CD8-positive, alpha-beta memory T cell (primary cell): ENCODE measurements at places on chromosomes 12 and 14. TPM values are rescaled to one million over a fixed set of nuclear protein-coding genes. Genes with fewer than 3 reads are reported as not detected.

Gene CATSPERB
- 0.20 TPM for total RNA-seq

Gene CRIP1
- 468 TPM for total RNA-seq

Gene SYCP3
- total RNA-seq, result 0.22 TPM

Gene CMA1
- not detected for total RNA-seq

Gene INHBC
- total RNA-seq, result 0.11 TPM

Gene OR4E1
- not detected for total RNA-seq

Gene PZP
- not detected for total RNA-seq

Gene CD163L1
- 0.71 TPM for total RNA-seq

Gene TDG
- total RNA-seq, result 52.6 TPM

Gene TMPRSS12
- not detected for total RNA-seq

Gene NUMB
- total RNA-seq, result 38.5 TPM

Gene NOC4L
- 55.7 TPM for total RNA-seq

GRCh38 chr14:101040538-101041442, 137.3 kb upstream of the RTL1 start:
- H3K27me3 ChIP-seq, result no peaks in the 10 kb centered on the region
- no peaks in the 10 kb centered on the region for H3K36me3 ChIP-seq
- no peak overlapping the region for H3K4me3 ChIP-seq
- H3K27ac ChIP-seq, result no peak overlapping the region
- no peak for DNase-seq

DNA sequence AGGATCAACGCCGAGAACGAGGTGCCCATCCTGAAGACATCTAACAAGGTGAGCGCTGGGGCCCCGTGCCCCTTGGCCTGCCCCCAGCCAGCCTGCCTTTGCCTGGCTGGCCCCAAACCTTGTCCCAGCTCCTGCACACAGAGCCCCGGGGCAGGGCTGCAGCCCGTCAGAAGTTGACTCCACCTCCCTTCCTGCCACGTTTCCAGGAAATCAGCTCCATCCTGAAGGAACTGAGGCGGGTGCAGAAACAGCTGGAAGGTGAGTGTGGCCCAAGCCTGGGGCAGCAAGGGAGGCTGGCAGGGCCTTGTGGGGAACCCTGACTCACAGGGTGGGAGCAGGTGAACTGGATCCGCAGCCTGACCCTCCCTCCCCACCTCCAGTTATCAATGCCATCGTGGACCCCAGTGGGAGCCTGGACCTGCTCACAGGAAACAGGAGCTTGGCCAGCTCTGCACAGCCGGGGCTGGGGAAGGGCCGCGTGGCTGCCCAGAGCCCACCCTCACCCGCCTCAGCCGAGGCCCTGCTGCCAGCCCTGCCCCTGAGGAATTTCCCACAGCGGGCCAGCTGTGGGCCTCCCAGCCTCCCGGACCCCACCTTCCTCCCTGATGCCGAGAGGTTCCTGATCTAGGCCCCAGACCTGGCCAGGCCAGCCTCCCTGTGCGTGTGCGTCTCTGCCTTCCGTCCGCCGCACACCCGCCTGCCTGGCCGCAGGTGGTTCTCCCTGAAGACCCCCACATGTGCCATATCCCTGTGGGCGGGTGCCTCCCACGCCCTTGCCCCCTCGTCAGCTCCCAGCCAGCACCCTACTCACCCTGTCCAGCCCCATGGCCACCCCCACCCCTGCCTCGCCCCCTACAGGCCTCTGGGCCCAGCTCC, 29.5 kb downstream of the CEP170B start:
- no peak overlapping the region for H3K4me3 ChIP-seq
- no peaks in the 10 kb centered on the region for H3K4me1 ChIP-seq
- no peak for DNase-seq
- no peaks in the 10 kb centered on the region for H3K36me3 ChIP-seq

DNA sequence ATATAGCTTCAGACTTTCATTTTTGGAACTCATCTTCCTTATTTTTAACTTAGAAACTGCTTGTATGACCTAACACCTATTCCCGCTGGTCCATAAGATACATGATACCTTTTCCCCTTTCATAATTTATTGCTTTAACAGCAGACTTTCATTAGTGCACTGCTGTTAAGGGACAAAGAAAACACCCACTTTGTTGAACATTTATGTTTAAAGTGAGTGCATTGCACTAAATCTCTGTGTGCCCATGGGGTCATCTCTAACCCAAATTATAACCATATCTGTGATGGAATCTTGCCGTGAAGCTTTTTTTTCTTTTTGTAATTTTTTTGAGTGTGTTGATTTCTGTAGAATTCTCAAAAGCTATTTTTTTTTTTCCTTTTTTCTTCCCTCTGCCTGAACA, 261.8 kb downstream of the TMTC2 start:
- no peak for DNase-seq
- no peaks in the 10 kb centered on the region for H3K36me3 ChIP-seq
- H3K27ac ChIP-seq, result no peak overlapping the region
- H3K4me1 ChIP-seq, result no peaks in the 10 kb centered on the region
- H3K4me3 ChIP-seq, result no peak overlapping the region

DNA sequence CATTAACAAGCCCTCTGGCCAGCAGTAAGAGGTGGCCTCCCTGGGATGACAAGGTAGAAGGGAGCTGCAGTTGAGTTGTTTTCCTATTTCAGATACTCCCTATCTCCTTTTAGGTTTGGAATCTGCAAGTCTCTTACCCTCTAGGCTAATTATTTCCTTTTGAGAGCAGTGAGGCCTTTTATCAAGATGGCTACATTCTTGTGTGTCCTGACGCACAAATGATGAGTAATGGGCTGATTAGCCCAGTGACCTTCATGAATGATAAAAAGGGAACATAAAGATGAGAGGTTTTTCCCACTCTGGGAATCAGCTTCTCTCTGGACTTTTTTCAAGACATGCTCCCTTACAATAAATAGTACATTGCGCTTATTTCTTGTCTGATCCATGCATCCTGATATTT, 22.9 kb downstream of the DYRK2 start:
- H3K27ac ChIP-seq, result no peak overlapping the region
- peaks cover 11% of the 10 kb centered on the region for H3K4me1 ChIP-seq
- H3K27me3 ChIP-seq, result no peaks in the 10 kb centered on the region
- no peak overlapping the region for H3K4me3 ChIP-seq

GRCh38 chr12:58725400-58726105, 194.8 kb downstream of the LRIG3 start:
- H3K4me1 ChIP-seq, result no peaks in the 10 kb centered on the region
- H3K27me3 ChIP-seq, result no peaks in the 10 kb centered on the region
- H3K4me3 ChIP-seq, result no peak overlapping the region
- no peaks in the 10 kb centered on the region for H3K36me3 ChIP-seq

GRCh38 chr12:64707926-64708325, 51.3 kb downstream of the GNS start:
- no peak overlapping the region for H3K4me3 ChIP-seq
- no peaks in the 10 kb centered on the region for H3K4me1 ChIP-seq
- H3K27ac ChIP-seq, result no peak overlapping the region

DNA sequence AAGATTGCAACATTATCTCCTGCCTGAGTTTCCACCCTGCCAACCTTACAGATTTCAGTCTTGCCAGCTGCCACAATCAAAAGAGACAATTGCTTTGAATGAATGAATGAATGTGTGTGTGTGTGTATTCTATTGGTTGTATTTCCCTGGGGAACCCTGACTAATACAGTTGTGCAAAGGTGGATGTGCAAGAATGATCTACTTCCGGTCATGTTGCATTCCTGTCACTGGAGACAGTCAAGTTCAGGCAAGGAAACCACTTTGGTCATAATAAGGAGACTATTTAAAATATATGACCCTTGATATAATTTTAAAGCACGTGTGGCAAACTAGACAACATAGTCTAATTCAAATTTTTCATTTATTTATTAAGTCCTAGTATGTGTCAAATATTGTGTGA, 13.1 kb downstream of the RERG start:
- H3K36me3 ChIP-seq, result no peaks in the 10 kb centered on the region
- no peak overlapping the region for H3K27ac ChIP-seq
- H3K4me3 ChIP-seq, result no peak overlapping the region
- no peak for DNase-seq
- peaks cover 3% of the 10 kb centered on the region for H3K27me3 ChIP-seq

DNA sequence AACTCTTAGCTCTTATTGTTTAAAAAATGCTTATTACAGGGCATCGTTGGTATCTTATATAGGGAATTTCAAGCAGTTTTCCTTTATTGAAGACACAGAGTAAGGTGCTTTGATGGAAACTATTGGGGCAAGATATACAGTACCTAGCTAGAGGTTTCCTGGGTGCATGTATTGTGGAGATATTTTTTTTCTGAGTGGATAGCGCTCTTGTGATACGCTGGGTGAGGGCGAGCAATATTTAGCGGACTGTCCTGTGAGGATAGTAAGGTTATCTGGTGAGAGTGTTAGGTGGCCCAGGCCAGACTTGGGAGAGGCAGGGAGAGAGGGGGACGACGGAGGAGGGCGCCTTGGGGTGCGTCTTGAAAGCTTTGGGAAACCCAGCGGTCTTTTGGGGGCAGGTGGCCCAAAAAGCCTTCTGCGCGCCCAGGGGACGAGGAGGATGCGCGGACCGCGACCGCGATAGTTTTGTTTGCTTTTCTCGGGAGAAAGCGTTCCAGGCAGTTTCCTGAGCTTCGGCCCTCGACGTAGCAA, 596 bp upstream of the BICD1 start:
- DNase-seq, result no peak
- H3K4me3 ChIP-seq, result peak overlapping the region; percentile 85
- H3K27ac ChIP-seq, result peak overlapping the region; percentile 11
- H3K27me3 ChIP-seq, result no peaks in the 10 kb centered on the region
- peaks cover 21% of the 10 kb centered on the region for H3K4me1 ChIP-seq

GRCh38 chr12:49536526-49537071, 2.2 kb upstream of the KCNH3 start:
- no peak overlapping the region for H3K4me3 ChIP-seq
- peaks cover 11% of the 10 kb centered on the region for H3K4me1 ChIP-seq
- no peak overlapping the region for H3K27ac ChIP-seq
- no peaks in the 10 kb centered on the region for H3K36me3 ChIP-seq

DNA sequence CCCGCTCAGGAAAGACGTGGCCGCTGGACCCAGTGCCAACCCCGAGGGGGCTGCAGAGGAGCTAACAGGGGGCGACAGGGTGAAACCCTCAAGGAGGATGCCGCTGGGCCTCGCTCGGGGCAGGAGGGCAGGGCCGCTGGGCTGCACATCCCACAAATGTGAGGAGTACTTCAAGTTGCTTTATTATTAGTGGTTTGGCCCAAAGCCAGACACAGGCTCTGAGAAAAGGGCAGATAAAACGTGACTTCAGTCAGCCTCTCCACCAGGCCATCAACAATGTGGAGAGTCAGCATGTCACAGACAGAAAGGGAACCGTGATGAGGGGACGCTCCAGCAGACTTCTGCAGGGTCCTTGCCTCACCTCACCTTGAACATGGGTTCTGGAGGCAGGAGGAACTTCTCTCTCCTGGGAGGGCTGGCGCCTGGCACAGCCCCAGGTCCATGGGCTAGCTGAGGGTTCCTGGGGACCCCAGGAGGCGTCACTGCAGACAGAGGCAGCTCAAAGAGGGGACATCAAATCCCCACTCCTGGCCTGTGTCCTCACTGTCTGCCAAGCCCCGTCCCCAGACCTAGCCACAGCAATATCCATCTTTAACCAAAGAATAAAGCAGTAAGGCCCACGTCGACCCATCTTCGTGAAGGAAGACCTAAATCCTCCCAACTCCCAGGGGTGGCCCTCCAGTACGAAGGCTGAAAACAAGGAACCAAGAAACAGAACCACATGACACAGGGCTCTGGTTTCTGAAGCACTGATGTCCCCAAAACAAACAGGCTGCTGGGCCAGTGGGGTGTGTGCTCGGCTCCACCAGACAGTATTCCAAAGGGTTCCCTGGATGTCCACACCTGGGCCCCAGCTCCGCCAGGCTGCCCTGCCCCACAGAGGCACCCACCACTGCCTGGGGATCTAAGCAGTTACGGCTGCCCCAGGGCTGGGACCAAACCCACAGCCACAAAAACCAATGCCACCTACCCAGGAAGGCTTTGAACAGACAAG, 35.1 kb downstream of the CCDC85C start:
- no peak overlapping the region for H3K27ac ChIP-seq
- no peak for DNase-seq
- no peak overlapping the region for H3K4me3 ChIP-seq
- H3K4me1 ChIP-seq, result no peaks in the 10 kb centered on the region
- H3K36me3 ChIP-seq, result no peaks in the 10 kb centered on the region
- H3K27me3 ChIP-seq, result no peaks in the 10 kb centered on the region

- peaks cover 9% of the 10 kb centered on the region for H3K4me1 ChIP-seq
- H3K27me3 ChIP-seq, result no peaks in the 10 kb centered on the region
- H3K27ac ChIP-seq, result no peak overlapping the region
- no peaks in the 10 kb centered on the region for H3K36me3 ChIP-seq
- H3K4me3 ChIP-seq, result no peak overlapping the region
These were observed 26.2 kb downstream of the OSBPL8 start for GRCh38 chr12:76533331-76533730.

DNA sequence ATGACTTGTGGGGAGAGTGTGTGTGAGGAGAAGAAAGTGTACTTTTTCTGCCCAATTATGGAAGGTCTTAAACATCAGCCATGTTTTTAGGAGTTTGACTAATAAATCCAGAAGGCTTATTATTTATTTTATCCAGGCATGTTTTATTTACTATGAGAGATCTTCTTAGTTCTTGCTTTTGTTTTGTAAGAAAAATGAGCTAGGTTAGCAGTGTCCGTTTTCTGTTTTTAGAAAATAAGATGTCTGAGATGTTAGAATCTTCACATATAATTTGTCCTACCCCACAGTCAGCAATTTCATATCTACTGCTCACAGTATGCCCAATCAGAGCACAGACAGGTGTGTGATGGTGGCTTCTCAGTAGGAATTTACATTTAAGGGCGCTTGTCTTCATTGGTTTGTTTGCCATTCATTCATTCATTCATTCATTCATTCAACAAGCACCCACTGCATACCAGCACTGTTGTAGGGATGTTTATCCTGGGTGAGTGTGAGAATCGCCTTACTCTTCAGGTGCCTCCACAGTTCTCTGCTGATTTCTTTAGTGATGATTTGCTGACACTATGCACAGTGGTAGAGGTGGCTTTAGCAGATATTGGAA, 83.2 kb downstream of the CRADD start:
- no peak for DNase-seq
- peaks cover 8% of the 10 kb centered on the region for H3K4me1 ChIP-seq
- H3K27ac ChIP-seq, result peak overlapping the region; percentile 41
- H3K27me3 ChIP-seq, result no peaks in the 10 kb centered on the region

GRCh38 chr12:53056901-53057300, 7.0 kb downstream of the TNS2 start:
- H3K4me3 ChIP-seq, result no peak overlapping the region
- no peak for DNase-seq
- no peaks in the 10 kb centered on the region for H3K36me3 ChIP-seq
- H3K27ac ChIP-seq, result no peak overlapping the region
- peaks cover 7% of the 10 kb centered on the region for H3K4me1 ChIP-seq

GRCh38 chr14:104239861-104240301, 101.5 kb downstream of the KIF26A start:
- no peak overlapping the region for H3K4me3 ChIP-seq
- no peaks in the 10 kb centered on the region for H3K4me1 ChIP-seq
- no peaks in the 10 kb centered on the region for H3K27me3 ChIP-seq
- no peaks in the 10 kb centered on the region for H3K36me3 ChIP-seq
- no peak overlapping the region for H3K27ac ChIP-seq
- no peak for DNase-seq

DNA sequence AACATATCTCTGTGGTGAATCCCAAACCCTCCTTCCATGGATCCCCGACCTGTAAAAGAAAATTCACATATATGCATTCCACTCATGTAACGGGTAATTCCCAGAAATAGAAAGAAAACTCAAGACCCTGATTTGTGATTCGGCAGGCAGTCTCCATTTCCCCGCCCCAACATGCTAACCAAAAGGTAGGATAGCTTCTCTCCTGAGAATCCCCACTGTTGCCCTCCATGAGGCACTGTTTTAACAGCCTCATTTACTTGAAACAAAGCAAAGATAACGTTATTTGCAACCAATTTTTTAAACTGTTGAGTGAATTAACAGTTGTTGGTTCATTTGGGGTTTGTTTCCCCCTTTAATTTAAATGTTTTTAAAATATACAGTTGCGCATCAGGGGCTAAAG, 774 bp upstream of the SLC2A13 start:
- H3K4me3 ChIP-seq, result peak overlapping the region; percentile 81
- H3K27me3 ChIP-seq, result no peaks in the 10 kb centered on the region
- H3K27ac ChIP-seq, result no peak overlapping the region
